ENCODE measurements at places on chromosomes 2 and 18.

- no peak for DNase-seq
Measured at GRCh38 chr2:174606336-174606735, 8.7 kb upstream of the WIPF1 start.

DNA sequence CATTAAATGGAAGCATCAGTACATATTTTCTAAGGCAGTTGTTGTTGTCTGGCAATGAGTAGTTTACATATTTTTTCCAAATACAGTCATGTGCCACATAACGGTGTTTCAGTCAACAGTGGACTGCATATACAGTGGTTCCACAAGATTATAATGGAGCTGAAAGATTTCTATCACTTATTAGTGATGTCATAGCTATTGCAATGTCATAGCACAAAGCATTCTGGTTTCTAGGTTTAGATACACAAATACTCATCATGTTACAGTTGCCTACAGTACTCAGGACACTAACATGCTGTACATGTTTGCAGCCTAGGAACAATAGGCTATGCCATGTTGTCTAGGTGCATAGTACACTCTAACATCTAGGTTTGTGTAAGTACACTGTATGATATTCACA is 45.0 kb downstream of the RND3 start:
- DNase-seq = no peak

DNA sequence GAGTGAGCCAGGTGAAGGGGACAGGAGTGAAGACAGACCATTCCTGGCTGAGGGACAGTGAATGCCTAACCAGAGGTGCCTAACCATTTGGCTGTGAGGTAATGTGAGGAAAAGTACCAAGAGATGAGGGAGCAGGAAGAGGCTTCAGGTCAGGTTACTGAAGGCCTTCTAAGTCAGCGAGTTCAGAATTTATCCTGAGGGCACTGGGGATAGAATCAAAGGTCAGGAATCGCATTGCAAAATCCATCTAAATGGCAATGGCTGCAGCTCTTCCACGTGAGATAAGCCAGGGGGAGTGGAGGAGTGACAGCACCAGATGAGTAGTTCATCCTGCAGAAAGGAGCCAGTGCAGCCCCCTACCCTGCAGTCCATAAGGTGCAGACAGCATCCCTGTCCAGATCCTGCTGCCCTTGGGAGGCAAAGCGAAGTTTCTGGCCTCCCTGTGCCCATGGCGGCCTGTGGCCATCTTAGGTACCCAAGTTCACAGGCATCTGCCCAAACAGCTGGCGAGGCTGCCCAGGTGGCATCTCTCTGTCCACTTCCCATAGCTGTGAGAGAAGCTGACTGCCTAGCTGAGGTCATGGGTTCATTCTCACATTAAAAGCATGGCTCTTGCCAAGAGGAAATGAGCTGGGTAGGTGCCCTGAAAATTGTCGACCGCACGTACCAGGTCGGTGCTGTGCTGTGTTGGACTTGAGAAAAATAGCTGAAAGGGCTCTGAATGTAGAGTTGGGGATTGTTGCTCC is 49.5 kb downstream of the CYP27C1 start:
- DNase-seq = no peak

- no peak for DNase-seq
Measured at GRCh38 chr2:11281186-11281585, 63.2 kb downstream of the ROCK2 start.

DNA sequence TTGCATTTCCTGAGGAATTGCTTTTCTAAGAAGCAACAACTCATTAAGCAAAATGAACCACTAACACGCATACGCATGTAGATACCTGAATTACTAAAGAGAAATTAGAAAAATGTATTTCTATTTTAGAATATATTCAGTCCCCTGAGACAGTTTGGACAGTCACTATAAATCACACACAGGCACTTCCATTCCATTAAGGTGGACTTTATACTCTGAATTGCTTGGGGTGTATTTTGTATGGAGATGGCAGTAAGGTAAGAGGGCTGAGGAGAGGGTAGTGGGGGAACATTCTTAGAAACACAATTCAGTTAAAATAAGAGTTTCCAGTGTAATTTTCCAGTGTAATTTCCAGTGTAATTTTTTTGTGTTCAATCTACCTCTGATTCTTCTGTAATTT is 1.8 kb downstream of the CCDC141 start:
- no peak for DNase-seq

GRCh38 chr2:9002637-9003365 is 683 bp downstream of the MBOAT2 start:
- peak; percentile 22 for DNase-seq

GRCh38 chr18:52869942-52870907 is 530.2 kb downstream of the DCC start:
- no peak for DNase-seq

DNA sequence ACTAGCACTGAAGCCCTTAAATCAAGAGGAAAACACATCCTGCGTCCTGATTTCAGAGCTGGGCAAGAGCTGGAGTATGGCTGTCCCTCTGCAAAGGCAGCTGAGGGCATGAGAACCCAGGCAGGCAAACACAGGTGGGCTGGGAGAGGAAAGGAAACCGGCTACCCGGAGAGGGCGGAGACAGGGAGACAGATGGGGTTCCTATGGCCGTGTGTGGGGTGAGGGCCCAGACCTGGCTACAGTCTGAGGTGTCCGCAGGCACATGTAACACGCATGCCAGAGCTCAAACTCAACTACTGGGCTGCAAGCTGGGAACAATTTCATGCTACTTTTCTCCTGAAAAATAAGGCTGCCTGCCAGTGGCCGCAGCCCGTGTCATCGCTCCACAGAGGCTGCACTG is 2.7 kb downstream of the COPS9 start:
- DNase-seq = no peak

DNA sequence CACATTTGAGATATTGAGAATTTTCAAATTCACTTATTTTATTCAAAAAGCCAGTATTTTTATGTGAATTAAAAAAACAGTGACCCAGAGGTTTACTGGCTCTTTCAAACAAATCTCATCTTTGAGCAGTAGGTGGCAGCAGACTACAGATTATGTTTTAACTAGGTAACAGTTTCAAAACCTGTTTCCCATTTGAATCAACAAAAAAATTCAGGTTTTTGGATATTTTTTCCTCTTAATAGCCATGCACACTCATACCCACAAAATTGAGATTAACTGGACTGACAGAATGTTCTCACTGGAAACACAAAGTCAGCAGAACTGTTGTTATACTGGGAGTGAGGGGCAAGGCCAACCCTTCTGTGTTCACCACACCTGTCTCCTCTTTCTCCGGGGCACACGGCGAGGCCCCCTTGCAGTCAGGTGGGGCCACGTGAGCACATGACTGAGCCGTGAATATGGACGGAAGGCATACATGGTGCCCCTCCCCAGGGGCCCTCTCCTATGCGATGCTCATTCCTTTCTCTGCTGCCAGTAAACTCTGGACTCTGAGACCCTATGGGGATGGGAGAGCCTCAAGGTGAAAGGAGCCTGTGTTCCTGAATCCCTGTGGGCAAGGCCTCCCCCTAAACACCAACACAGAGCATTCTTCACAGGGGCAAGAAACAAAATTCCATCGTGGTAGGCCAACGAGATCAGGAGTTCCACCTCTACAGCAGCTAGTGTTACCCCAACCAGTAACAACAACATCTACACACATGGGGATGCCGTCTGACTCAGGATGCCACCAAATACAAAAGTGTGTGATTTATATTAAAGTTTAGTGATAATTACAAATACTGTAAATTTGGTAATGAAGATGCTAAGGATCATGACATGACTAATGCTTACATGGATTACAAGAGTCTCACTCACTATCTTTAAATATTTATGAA is 80.4 kb downstream of the LPIN2 start:
- peak; percentile 69 for DNase-seq

GRCh38 chr18:39655341-39655740 is 2089.7 kb upstream of the CELF4 start:
- no peak for DNase-seq

DNA sequence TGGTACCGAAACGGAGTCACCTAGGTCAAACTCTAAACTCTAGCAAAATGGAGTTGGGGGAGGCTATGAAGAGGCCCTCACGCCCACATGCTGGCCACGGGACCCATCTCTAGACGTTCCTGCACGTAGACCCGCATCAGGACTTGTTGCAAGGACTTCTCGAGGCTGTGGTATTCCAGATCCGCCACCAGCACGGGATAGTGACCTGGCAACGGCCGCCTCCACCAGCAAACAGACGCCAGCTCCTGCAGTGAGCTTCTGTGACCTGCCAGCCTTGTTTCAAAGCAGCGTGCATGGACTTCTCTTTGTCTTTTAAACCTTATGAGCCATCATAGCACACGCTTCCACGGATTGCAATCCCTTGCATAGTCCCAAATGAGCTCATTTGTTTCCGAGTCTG is 40.3 kb upstream of the RALBP1 start:
- no peak for DNase-seq

DNA sequence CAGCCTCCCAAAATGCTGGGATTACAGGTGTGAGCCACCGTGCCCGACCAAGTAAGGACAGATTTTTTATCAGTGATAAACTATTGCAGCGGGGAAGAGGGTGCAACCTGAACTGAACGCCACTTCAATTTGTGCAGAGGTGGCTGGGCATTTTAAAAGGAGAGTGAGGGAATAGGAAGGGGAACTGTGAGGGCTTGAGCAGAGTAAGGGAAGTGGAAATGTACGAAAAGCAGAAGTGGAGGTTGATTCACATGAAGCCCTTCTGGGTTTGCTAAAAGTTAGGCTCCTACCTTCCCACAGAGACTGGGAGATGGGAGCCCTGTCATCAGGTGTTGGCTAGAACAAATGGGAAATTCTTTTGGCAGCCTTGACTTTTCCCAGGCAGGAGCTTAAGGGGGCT is 6.1 kb downstream of the STK11IP start:
- no peak for DNase-seq

- DNase-seq = peak; percentile 28
Measured at GRCh38 chr2:85888020-85888683, 638 bp downstream of the ST3GAL5 start.

GRCh38 chr2:145325485-145325884 is 805.6 kb upstream of the ZEB2 start:
- no peak for DNase-seq

DNA sequence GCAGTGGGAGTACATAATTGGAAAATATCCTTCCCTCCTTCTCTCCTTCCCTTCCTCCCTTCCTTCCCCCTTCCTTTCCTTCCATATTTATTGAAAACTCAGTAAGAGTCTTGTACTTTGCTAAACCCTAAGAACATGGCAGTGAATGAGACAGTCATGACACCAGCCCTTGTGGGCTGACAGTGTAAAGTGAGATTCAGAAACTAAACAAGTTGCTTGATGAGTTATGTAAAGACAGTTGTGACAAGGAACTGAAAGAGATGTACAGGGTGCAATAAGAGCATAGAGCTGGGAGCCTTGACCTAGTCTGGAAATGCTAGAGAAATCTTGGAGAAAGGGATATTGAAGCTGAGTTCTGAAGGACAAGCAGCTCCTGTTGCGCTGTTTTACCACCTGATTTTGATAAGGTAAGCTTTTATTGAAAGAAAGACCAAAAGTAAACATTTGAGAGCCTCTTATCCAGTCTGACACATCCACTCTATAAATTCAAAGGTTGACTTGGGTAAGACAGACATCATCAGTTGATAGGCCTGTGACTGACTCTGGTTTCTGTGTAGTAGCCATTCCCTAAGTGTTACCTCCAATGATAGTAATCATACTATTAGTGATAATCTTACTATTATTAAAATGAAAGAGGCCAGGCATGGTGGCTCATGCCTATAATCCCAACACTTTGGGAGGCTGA is 66.5 kb upstream of the SKOR2 start:
- DNase-seq = no peak

- DNase-seq = no peak
Measured at GRCh38 chr2:218381916-218382366, at the start of gene SLC11A1. SLC11A1 (plus strand) TSS chr2:218382273; CDS start chr2:218382369, 96 bp downstream.

GRCh38 chr2:27942612-27943547 is 52.4 kb downstream of the BABAM2 start:
- no peak for DNase-seq

GRCh38 chr2:165141601-165142354 is 62.1 kb downstream of the SCN3A start:
- DNase-seq = no peak

GRCh38 chr2:162734866-162735265 is 103.7 kb downstream of the KCNH7 start:
- DNase-seq = no peak

- DNase-seq = no peak
Measured at GRCh38 chr18:40109252-40110049, 1845.6 kb upstream of the PIK3C3 start.

- DNase-seq = no peak
Measured at GRCh38 chr18:11256251-11256650, 106.9 kb upstream of the PIEZO2 start.

- DNase-seq = peak; percentile 6
Measured at GRCh38 chr2:88350331-88351248, 101.9 kb downstream of the FOXI3 start.

DNA sequence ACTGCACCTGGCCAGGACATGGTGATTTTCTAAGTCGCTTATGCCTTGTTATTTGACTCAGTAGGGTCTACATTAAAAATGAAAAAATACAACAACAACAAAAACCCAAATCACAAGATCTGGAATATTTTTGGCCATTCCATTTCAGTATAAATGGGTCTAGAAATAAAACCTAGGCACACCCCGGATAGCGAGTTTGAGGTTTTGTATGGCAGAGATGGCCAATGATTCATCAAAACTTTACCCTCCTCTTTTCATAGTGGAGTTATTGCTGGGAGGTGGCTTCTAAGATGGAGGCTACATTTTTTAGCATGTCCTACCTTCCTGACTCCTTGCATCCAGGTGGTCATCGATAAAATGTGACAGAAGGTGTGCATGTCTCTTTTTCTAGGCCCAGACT is 49.3 kb upstream of the PELI1 start:
- DNase-seq = no peak

- no peak for DNase-seq
Measured at GRCh38 chr2:113887009-113887792, 2.7 kb upstream of the ACTR3 start.

DNA sequence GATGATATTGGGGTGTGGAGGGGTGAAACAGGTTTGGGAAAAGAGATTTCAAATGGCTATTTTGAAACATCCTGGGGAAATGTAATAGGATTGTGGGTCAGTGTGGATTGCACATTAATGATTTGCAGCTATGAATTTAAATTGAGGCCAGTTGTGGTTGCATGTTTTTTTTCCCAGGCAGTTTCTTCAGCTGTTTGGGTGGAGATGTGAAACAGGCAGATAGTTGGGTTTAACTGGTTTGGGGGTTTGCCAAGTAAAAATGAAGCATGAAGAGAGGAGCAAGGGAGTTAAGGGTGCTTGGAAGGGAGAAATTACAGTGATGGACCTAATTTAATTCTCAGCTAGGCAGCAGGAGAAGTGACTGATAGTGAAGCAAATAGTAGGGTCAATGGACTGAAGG is 16.8 kb downstream of the GPD2 start:
- DNase-seq = no peak

GRCh38 chr2:152499896-152500735 is 165.1 kb downstream of the FMNL2 start:
- no peak for DNase-seq

Data from hindlimb muscle (tissue), 1 donor.